ENCODE measurements at places on chromosomes 4 and X.

DNA sequence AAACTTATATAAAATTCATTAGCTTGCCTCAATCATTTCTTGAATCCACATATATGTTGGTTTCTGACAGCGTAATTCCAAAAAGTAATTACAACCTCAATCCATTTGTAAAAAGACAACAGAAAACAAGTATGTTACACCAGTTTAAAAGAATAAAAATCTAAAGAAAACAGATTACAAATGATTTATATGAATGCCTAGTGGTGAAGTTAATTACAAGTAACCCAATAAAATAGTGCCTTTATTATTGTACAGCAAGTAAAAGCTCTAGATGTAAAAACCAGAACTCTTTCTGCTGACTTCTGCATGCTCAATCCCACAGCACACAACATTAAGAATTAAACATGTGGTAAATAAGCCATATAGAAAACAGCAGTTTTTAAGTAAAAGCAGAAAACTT, 197.8 kb downstream of the MAB21L2 start:
- no peak for DNase-seq

GRCh38 chrX:114058988-114059418, 524.9 kb upstream of the HTR2C start:
- no peak for DNase-seq

- DNase-seq = no peak
These were observed 237.8 kb downstream of the PPP1R2C start for GRCh38 chrX:42540146-42540545.

DNA sequence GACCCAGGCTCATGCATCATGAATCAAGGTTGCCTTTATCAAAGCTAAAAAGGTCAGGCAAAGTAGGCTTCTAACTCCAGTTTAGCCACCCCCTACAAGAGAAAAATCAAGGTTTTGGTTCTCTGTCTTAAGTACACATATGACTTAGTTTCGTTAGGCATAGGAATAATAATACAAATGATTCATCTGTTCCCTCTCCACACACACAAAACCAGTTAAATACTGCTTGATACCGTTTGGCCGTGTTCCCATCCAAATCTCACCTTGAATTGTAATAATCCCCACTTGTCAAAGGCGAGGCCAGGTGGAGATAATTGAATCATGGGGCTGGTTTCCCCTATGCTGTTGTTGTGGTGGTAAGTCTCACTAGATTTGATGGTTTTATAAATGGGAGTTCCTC, 226.2 kb downstream of the HS6ST2 start:
- DNase-seq = no peak

GRCh38 chr4:169009286-169010124, 550 bp downstream of the CBR4 start:
- DNase-seq = peak; percentile 45

DNA sequence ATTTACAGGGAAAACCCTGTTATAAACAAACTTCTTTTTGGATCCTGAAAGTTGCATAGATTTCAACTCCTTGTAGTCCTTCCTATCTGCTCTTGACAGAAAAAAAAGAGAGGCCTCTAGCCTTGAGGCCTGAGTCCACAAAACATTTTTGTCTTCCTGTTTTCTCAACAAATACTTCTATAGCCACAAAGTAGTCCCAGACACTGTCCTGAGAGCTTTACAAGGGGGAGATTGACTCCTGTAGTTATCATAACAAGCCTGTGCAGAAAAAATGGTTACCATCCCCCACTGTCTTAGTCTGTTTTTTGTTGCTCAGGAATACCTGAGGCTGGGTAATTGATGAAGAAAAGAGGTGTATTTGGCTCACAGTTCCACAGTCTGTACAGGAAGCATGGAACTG, 35.2 kb downstream of the PCDH7 start:
- no peak for DNase-seq

GRCh38 chr4:27123123-27123768, 262.6 kb downstream of the STIM2 start:
- DNase-seq = no peak

DNA sequence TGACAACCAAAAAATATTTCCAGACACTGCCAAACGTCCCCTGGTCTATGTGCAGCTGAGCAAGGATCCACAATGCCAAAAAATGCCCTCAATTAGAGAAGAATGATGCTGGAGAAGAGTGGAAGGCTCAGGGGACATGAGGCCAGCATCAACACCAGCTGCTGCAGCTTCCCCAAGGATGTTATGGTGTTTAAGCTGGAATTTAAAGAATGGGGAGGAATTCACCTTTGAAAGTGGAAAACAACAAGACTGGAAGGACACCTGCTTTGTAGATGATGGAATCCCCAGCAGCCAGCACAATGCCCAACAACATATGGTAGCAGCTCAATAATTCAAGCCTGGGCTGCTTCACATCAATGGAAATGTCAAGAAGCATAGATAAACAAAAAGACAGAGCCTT, 20.3 kb upstream of the SMPX start:
- no peak for DNase-seq

DNA sequence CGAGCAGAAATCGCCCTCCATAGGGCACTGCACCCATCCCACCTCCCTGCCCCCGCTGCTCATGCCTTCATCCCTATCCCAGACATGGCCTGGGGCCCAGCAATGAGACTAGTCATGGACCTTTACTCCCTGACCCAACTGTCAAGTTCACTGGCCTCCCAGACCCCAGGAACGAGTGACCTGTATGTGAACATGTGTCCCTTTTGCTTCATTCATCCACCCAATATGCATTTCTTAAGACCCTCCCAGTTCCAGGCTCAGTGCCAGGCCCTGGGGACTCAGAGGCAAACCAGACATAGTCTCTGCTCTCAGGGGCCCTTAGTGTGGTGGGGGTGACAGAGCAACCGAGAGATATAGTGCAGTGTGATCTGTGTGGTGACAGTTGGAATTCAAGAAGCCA, 67.0 kb downstream of the EFNB1 start:
- no peak for DNase-seq

DNA sequence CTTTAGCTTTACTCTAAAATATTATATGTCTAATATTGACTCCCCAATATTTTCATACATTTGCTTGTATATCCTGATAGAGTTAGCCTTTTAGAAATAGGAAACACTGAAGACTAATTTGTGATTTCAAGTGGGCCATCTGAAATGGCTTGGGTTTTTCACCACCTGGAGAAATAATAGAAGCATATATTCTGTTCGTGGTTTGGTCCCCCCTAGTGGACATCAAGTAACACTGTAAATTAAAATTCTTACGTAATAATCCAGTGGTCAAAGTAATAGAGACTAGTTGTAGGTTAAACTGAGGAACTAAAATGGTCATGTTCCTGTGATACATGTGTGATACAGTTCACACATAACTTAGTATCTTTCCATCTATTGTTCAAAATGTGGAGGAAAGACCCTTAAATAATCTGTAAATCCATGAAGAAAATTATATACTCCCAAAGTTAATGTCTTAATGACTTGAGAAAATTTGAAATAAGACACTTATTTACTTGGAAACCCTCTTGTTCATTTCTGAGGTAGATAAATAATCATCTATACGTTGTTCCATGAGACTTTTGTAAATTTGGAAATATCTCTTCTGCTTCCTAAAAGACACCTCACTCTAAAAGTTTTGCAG, 79.8 kb upstream of the SMARCAD1 start:
- no peak for DNase-seq

DNA sequence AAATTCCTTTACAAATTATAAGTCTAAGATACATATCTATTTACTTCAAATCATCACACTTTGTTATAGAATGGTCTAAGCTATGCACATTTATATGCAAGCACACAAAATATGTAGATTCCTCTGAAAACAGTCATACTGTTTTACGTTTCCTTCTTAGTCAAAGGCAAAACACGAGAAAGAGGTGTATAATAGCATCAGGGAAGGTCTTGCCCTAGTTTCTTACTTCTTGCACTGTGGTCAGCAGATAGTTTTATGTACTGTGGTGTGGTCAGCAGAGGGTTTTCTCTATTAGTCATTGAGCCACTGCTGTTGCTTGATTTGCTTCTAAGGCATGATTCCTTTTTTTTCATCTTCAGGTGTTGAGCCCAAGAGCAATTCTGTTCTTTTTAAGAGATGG, 117.7 kb downstream of the ADAM29 start:
- DNase-seq = no peak

DNA sequence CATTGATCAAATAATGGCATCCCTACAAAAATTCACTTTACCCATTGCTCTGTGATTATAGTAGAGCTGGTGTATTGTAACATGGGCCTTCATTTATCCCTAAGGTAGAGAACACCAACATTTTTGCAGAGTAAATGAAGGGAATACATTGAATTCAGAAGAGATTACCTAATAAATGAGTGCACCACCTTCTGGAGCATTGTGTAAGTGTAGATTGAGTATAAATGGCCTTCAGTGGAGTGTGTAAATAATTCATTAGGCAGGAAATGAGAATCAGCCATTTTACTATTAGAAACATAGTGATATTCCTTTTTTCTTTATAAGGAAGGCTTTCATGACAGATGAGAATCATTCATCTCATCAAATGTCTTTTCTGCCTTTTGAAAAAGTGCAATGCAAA, 155.8 kb downstream of the FAM47B start:
- no peak for DNase-seq

DNA sequence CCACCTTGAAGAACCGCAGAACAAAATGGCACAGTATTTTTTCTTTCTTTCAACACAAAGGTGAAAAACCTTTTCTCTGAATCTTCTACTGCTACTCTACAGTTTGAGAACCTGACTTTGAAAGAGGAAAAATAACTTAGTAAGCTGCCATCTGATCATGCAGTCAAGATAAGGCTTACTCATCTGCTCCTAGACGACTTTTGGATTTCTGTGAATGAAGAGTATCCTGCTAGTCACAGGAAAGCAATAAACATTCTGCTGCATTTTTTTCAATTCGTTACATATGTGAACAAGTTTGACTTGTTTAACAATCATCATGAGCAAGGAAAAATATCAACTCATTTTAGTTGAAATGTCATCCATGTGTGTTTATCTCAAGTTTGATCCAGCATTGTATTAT, 25.2 kb downstream of the TIGD2 start:
- DNase-seq = no peak

- no peak for DNase-seq
These were observed 20.6 kb upstream of the IRAK1 start for GRCh38 chrX:154040307-154040756.

- no peak for DNase-seq
These were observed 30.5 kb downstream of the FGF2 start for GRCh38 chr4:122857160-122857559.

DNA sequence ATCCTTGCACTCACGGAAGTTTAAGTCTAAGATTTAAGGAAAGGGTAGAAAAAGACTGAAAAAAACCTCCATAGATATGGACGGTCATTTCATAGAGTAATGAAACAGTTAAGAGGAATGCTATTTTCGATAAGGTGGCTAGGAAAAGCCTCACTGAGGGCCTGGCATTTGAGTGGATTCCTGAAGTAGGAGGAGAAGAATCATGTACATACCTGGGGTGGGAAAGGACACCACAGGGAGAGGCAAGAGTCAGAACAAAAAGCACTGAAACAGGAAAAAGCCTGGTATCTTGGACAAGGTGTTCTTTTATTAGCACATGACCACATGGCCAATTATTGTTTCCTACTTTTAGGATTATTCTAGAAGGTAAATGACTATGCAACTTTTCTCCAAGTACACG, 547.2 kb upstream of the DIPK2B start:
- DNase-seq = no peak

- DNase-seq = no peak
These were observed 50.3 kb downstream of the HMX1 start for GRCh38 chr4:8821151-8821950.

- no peak for DNase-seq
These were observed 6.9 kb downstream of the SH3TC1 start for GRCh38 chr4:8205749-8206611.

GRCh38 chrX:23202326-23202725, 132.3 kb upstream of the PTCHD1 start:
- DNase-seq = no peak

DNA sequence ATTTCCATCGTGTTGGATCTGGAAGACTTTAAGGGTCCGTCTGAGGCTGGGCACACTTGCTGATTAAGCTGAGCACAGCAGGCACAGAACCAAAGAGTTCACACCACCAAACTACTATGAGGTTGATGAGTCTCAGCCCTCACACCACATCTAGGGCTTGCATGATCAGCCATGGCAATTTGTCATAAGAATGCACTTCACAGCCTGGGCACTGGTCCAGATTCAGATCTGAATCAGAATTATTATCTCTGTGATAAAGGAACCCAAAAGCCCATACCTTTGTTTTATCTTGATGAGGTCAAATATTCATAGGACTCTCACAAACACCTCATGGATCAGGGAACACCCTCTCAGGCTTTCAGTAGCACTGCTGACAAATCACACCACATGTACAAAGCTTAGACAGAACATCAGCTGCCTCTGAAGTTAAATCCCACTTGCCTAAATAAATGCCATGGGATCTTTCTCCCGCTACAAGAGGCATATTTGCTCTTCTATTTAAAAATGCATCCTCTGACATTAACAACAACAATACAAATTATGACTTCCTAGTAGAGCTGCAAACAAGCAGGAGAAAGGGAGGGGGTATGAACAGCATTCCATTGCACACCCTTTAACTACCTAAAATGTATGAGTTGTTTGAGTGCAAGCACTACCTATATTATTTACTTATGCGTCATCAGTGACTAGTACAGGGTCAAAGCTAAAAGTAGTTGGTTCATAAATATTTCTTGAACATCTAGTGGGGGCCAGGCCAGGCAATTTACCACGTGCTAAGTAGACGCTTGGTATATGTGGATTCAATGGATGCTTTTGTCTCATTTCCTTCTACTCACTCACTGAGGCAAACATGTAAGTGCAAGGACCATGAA, 186.3 kb upstream of the FGF13 start:
- no peak for DNase-seq

- peak; percentile 69 for DNase-seq
These were observed 41.9 kb downstream of the HADH start for GRCh38 chr4:108031427-108032083.

GRCh38 chr4:24680746-24681448, 96.5 kb upstream of the DHX15 start:
- no peak for DNase-seq

Data from stimulated activated CD4-positive, alpha-beta T cell treated with anti-CD3 and anti-CD28 coated beads, Interleukin-4, amount 100 ng/mL, for 4 hours (primary cell).